ENCODE measurements at places on chromosomes 2 and 18.

GRCh38 chr2:152534460-152535135 lies 182.7 kb downstream of the PRPF40A start:
- no peak for DNase-seq

DNA sequence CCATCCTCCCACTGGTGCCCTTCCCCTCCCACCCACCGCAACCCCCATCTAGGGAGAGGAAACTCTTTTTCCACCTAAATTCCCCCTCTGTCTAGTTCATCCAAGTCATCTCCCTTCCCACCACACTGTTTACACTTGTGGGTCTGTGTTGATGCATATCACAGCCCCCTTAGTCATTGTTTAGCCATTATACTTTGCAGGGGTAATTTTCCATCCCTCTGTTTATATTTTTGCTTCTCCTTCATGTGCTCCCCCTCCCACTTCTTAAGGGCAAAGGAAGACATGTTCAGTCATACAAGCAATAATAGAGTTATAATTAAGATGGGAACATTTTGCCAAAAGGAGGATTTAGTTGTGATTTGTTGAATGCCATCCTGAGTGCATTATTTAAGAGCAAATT lies 187.8 kb upstream of the TNP1 start:
- DNase-seq: no peak

DNA sequence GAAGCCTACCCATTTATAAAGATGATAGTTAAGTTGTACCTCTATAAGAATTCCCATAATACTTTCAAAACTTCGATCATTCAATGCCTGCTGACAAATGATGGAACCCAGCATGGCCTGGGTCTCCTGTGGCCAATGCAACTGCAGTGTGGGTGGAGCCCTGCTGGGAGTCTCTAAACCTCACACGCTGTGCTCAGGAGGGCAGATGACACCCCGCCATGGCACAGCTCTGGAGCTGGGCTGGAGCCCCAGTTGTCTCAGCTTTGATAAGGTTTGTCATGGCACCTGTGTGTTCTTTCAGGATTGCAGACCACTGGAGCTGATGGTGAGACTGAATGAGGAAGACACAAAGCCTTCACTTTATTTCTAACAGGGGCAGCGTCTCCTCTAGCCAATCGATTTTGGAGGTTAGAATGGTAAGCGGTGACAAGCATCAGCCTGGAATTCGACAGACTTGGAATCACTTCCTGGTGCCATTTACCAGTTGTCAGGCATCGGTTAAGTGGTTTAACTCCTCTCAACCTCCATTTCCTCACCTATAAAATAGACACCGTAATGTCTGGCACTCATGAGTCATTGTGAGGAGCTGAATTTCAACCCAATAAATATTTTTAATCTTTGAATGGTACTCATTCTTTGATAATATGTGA lies 383.6 kb upstream of the SALL3 start:
- no peak for DNase-seq

- DNase-seq: no peak
Observed at GRCh38 chr18:53952700-53953099, 271.8 kb downstream of the MBD2 start.

- no peak for DNase-seq
Observed at GRCh38 chr2:24929230-24929629, 9.2 kb upstream of the ADCY3 start.
